Dermis microvascular lymphatic vessel endothelial cell (primary cell): ENCODE measurements at places on chromosomes 7 and 10. TPM values are rescaled to one million over a fixed set of nuclear protein-coding genes. Genes with fewer than 3 reads are reported as not detected.

TDRD1 gene
- not detected in 2 replicates for total RNA-seq

SLC29A4 gene
- total RNA-seq = 0.64 and 2.1 TPM in 2 replicates

GRCh38 chr7:152596824-152597223, 79.1 kb downstream of the XRCC2 start:
- no peak for DNase-seq

DNA sequence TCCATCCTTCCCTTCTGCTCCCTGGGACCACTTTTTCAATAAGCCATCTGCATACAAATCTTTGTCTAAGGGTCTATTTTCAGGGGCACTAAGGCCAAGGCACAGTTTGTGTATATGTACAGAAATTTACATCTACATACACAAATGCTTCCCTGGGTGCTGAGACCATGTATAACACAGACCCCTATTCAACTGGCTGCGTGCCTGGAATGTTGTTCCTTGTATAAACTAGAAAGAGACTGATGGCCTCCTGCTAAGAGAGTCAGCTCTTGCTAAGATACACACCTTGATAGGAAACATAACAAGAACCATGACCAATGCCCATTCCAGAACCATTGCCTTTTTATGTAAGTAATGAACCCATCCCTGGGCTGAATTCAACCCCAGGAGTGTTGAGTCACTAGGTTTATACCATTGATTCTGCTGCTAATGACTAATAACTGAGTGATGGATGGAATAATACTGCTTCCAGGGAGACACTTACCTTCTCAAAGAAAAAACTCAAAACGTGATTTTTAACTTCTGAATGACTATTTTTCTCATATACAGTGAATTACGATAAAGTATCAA, 290.7 kb downstream of the FGFR2 start:
- no peak for DNase-seq

- no peak for DNase-seq
Observed at GRCh38 chr7:8442051-8442813, 8.8 kb downstream of the NXPH1 start.
